ENCODE measurements at places on chromosomes 7 and 10. TPM values are rescaled to one million over a fixed set of nuclear protein-coding genes. Genes with fewer than 3 reads are reported as not detected.

The GIMAP8 gene
- 6.2 TPM for total RNA-seq

The BAMBI gene
- total RNA-seq = 0.13 TPM

The INA gene
- total RNA-seq = not detected

DNA sequence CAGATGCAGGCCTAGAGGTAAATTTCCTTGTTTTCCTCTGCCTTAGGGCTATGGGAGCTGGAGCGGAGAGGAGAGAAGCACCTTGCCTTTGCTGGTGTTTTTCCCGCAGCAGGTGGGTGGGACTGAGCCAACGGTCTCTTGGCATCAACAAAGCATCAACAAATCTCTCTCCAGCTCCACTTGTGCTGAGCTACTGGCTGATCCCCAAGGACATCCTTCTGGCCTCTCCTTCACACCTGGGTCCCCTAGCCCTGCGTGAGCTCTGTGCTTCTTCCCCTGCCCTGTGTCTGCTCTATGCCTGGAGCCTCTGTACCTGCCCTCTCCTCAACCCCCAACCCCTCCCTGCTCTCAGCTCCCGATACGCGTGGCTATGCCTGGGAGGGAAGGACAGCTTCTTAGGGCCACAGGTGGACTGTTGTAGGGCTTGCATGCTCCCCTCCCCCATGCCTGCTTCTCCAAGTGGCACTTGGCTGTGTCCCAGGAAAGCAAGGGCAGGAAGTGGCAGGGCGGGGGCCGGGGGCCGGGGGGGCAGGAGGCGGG lies 3.2 kb upstream of the CLDN4 start:
- DNase-seq = no peak

- no peak for DNase-seq
These were observed 24.5 kb upstream of the YWHAG start for GRCh38 chr7:76383089-76383944.

DNA sequence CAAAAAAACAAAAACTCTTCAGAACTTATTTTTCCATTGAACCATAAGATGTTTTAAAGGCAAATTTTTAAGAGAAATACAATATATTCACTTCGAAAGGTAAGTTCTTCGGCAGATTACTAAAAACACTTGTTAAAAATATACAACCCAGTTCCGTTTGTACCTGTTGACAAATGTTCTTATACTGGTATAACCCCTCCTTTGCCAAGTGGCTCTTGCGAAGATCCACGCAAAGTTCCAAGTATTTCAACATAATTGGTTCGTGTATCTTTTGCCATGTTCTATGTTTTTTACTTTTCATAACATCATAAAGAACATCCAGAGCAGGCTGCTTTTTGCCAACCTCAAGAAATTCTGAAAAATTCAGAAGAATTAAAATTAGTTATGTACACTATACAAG lies 7.0 kb downstream of the EIF3A start:
- no peak for DNase-seq

GRCh38 chr7:90717296-90718060 lies 121.4 kb downstream of the CDK14 start:
- no peak for DNase-seq

GRCh38 chr7:66739477-66739876 lies 1.1 kb upstream of the RABGEF1 start:
- no peak for DNase-seq

DNA sequence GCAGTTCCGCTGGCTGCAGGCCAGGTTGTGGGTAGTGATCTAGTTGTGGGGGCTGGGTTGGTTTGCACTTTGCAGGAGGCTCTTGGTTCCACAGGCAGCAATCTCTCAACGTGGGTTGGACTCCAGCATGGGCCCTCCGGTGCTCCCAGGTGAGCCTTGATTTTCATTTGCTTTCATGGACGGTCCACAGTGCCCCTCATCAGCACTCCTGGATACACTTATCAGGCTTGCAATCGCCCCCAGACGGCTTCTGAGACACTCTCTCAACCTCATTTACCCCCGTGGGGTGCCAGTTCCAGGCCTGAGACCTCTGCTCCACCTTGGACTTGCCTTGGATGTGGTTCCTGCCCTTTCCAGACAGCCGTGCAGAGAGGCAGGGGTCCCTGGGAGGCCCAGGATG lies 31.3 kb upstream of the ZNF273 start:
- no peak for DNase-seq

DNA sequence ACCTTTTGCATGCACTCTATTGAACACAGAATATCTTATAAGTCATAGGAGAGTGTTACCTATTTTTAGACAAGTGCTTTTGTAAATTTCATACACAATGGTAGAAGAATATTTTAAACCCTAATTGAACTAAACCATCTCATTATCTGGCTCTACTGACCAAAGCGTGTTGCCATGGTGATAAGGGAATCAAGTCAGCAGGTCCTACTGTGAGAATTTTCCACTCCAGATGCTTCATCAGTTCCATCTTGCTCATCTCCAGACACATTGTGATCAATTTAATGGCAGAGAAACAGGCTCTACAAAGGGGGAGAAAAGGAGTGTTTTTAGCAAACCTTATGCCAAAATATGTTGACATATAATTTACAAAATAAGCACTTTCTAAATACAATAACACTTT lies 621.9 kb upstream of the GHITM start:
- DNase-seq = no peak

- DNase-seq = peak; percentile 52
These were observed 59.6 kb downstream of the ATOH7 start for GRCh38 chr10:68172324-68172723.

DNA sequence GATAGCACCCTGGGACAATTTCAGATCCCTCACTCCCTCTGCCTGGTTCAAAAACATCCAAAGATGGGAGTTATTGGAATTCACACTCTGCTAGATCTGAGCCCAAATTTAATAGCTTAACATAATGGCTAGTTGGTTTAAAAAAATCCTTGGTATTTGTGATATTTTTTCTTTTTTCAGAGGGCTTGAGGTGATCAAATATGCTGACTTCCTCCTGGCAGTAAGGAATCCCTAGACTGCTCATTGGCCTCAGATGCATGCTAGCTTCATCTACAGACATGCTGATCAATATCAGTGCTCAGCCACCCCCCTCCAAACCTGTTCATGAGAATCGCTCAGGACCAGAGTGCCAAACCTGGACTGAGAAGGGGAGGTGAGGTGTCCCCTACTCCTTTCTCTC lies 74.7 kb upstream of the PLPP4 start:
- no peak for DNase-seq

- peak; percentile 93 for DNase-seq
These were observed 30.1 kb downstream of the NUDCD3 start for GRCh38 chr7:44460325-44460724.

GRCh38 chr7:106737202-106737562 lies 76.2 kb upstream of the CCDC71L start:
- no peak for DNase-seq

- DNase-seq = no peak
These were observed 424.0 kb upstream of the FZD8 start for GRCh38 chr10:36066102-36066501.

DNA sequence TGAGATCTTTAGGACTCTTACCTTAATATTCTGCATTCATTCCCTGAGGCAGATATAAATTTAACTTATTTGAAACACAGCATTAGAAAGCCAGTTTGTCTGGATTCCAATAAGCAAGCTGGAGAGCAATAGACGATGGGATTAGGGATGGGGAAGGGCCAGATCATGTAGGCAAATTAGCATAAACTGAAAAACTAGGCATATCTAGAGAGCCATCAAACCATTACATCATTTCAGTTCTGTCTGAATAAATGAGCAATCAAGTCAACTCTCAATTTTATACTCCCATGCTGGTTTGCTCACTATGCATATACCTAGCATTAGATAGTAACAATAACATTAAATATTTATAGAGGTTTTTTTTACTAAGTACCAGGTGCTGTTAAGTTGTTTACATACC lies 583.6 kb upstream of the LRRN3 start:
- DNase-seq = no peak

DNA sequence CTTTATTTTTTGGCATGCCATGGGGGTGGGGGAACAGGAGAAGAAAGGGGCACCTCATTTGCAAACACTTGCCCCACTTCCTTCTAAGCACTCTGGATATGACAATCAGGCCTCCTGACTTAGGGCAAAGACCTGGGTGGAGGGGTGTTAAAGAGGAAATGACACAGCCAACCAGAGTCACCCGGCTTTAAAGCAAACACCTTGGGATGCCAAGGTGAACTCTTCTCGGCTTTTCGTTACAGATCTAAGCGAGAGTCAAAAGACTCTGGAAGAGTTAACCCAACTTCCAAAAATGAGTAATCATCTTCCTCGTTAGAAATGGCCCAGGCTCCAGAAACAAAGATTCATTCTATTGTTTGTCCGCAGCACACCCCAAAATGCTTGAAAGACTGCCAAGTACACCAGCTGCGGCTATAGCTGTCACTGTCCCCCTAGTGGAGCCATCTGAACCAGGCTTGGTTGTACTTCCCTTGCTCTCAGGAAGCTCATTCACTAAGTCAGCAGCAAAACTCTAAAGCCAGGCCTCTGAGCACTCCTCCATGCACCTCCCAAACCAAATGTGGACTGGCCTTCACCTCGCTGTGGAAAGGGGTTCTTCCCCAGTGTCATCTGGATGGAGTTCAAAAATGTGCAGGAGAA lies 24.8 kb downstream of the FAM53B start:
- peak; percentile 87 for DNase-seq

All from GM12878 (cell line).